ENCODE measurements at places on chromosomes 4 and X.

GRCh38 chr4:30721185-30722091 lies 1.3 kb downstream of the PCDH7 start:
- peak; percentile 22 for DNase-seq

DNA sequence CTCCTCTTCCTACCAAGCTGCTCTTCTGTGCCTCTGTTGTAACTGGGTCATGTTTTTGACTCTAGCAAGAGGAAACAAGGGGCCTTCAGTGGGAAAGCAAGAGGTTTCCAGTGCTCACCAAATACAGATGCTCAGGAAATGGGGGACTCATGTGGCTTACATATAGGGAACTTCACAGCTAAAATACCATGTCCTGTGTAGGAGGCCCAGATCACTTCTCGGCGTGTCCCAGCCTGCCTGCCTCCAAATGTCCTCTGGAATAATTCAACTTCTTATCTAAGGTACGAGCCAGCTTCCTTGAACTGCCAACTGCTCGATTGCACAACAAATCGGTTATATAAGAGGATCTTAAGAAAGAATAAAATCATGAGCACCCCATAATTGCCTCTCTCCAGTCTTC lies 161.3 kb downstream of the KIT start:
- no peak for DNase-seq

- no peak for DNase-seq
Observed at GRCh38 chrX:49082271-49082871, 2.7 kb upstream of the WDR45 start.

- DNase-seq = no peak
Observed at GRCh38 chr4:15425520-15425919, 2.3 kb upstream of the C1QTNF7 start.

DNA sequence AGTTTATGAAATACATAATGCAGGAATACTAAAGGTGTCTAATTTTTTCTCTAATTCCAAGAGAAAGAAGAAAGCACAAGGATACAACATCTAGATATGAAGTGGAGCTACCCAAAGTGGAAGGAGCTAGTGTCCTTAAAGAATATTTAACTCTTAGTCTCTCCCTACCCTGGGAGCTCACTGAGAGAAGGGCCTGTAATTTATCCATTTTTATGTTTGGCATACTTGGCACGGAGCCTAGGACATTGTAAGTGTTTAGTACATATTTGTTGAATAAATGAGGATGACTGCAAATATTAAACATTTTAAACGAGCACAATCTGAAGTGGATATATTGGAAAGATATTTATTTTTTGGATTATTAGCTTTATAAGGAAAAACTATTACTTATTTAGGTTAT lies 674.8 kb downstream of the IQCM start:
- DNase-seq = no peak

All from AG08396 (cell line).